Activated CD4-positive, alpha-beta T cell treated with anti-CD3 and anti-CD28 coated beads, Interleukin-2, amount 50 U/mL, for 4 hours (primary cell): ENCODE measurements at places on chromosomes 7 and 10.

DNA sequence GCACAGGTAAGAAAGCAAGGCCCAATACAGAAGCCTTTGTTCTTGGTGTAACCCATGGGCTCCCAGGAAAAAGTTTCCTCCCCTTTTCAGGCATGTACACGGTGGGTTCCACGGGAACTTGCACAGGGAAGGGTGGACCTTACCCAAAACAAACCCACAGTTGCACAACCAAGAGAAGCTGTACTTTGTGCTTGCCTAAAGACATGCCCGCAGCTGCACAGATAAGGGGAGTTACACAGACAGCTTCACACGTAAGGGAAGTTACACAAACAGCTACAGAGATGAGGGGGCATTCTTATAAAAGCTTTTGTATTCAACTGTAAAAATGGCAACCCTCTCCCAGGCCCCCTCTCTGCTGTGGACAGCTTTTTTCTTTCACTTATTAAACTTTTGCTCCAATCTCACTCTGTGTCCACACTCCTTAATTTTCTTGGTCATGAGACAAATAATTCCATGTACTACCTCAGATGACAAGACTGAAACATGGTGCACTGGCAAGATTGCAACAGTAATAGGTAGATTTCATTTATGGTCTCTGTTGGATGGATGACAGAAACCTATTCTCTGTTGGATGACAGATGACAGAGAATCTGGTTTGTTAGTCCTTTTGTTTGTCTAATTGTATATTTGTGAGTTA, 72.9 kb downstream of the ATE1 start:
- DNase-seq, result no peak

DNA sequence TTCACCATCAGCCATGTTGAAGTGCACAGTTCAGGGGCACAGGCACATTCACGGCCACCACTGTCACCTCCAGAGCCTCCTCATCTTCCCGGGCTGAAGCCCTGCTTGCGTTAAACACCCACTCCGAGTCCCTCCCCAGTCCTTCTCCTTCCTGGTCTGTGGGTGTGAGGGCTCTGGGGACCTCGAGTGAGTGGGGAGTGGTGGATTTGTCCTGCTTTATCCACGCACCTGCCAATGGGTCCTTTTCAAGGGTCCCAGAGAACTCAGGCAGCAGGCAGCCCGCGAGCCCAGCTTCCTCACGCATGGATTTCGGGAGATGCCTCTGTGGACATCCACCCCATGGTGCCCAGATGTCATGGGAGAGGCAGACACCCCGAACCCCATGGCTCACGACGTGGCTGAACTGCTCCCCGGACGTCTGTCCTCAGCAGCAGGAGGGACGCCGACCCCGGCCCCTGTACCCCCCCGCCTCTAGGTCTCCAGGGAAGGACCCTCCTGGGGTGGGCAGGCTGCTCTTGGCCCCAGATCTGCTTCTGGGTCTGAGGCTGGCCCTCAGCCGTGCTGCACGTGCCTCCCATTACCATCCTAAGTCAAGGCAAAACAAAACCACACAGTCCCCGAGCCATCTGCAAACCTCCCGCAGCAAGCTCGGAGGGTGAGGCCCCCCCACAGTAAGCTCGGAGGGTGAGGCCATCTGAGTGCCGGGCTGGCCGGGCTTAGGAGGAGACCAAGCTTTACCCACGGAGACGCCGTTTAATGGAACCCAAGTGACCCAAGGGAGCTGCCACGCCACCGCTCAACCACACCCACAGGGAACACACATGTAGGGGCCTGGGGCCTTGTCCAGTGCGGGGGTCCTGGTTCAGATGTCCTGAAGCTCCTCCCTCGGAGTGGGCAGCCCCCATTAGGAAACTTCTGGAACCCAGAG, 9.0 kb downstream of the CYP2W1 start:
- DNase-seq, result no peak

DNA sequence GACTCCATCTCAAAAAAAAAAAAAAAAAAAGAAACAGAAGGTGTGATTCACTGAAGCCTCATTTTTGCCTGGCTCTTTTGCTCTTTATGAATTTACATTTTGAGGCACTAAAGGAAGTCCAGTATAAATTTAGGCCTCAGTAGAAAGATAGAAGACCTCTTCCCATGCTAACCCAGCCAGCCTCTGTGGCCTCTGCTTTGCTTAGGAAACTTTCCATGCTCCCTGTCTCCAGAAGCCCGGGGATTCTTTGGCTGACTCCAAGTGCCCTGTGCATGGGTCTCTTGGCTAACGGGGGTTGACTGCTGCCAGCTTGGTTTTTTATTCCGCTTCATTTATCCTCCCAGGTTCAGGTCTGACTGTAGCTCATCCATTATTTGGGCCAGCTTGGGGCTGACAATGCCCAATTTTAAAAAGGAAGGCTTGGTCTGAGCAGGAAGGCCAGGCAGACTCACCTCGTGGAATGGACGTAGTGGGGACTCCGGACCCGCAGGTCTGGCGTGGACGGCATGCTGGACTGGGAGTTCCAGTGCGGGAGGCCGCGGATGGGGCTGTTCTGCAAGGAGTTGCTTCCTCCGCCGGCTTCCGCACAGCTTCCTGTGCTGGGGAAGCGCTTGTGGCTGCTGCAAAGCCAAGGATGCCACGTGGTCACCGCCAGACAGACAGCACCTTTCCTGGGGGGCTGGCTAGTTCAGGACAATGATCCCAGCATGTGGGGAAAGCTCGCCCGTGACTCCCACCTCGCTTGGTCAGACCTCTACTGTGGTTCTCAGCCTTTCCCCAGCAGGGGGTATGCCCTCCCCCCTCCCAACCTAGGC, 72.3 kb downstream of the PRPF18 start:
- no peak for DNase-seq

GRCh38 chr7:132733860-132734259, 157.6 kb upstream of the PLXNA4 start:
- DNase-seq, result no peak

GRCh38 chr10:132109341-132110110, 43.8 kb downstream of the JAKMIP3 start:
- DNase-seq, result no peak
